T-helper 17 cell (primary cell): ENCODE measurements at places on chromosomes 1 and 21.

DNA sequence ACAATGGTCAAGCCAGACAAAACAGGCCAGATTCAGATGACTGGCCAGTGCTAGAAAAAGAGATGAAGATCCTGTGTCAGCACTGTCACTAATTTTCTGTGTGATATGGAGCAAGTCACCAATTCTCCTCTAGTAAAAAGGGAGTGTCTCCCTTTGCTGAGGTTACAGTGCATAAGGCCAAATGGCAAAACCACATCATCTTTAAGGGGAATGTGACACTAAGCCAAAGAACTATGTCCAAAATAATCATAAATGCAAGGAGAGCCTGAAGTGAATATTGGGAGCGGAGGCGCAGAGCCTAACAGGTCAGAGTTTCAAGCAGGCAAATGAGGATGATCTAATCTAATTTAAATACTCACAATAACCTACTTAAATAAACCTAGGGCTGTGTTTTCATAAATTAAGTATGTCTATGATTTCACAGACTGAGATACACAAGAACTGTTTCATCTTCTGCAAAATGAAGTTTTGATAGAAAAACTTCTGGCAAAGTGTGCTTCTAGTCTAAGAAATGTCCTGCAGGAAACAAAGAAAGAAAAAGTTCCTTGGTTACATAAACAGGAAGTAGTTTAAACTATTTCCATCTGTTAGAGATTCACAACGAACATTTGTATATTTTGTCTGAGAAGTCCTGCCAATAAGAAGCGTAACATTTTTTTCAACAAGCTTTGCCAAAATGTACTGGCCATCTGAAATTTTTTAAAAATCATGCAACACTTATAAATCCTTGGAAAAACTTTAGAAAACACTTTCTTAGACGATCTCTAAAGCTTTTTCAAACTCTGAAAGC is 290.2 kb downstream of the LRRC40 start:
- DNase-seq = no peak

- DNase-seq = no peak
Observed at GRCh38 chr1:165316153-165316772, 40.3 kb downstream of the LMX1A start.

GRCh38 chr1:34380526-34381124 is 203.9 kb downstream of the C1orf94 start:
- DNase-seq = no peak

- no peak for DNase-seq
Observed at GRCh38 chr1:6392809-6393399, 663 bp downstream of the ACOT7 start.

DNA sequence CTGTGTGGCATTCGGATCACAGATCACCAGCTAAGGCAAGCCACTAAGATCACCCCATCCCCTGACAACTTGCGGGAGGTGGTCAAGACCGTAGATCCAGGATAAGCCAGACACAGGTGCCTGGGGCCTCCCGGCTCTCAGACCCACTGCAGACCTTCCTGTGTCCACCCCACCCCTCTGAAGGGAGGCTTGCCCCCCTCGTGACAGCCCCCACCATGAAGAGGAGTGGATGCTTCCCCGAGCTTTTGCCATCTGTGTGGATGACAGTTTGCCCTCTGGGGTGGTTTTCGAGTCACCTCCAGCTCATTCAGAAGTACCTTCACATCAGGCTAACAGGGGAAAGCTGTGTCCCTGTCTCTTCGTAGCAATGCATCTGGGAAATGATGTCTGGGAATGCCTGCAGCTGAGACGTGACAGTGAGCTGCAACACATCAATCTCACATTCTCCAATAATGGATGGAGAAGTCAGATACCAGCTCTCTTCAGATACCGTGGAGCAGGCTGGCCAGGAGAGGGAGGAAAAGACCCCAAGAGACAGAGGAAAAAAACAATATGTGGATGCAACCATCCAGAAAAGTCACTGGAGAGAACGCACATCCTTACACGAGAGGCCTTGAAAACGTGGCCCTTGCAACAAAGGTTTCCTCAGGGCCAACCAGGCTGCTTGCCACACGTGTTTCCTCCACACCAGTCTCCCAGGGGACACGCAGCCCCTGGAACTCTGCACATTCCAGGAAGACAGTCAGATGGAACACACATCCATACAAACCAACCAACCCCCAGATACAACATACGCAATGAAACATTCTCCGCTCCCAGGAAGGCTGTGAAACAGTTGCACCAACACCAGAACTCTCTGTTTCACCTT is 20.4 kb upstream of the FHAD1 start:
- DNase-seq = no peak

GRCh38 chr1:164695956-164696665 is 137.1 kb downstream of the PBX1 start:
- DNase-seq = no peak

- DNase-seq = no peak
Observed at GRCh38 chr1:31621847-31622730, 4.6 kb downstream of the HCRTR1 start.
